Ovary (tissue), 10 donors: ENCODE measurements at places on chromosomes 2 and 18. TPM values are rescaled to one million over a fixed set of nuclear protein-coding genes. Genes with fewer than 3 reads are reported as not detected.
A peak's percentile ranks its signal among the peaks of the same experiment; 100 is the strongest.

Gene CCDC148
- polyA plus RNA-seq: 0.80 TPM

DNA sequence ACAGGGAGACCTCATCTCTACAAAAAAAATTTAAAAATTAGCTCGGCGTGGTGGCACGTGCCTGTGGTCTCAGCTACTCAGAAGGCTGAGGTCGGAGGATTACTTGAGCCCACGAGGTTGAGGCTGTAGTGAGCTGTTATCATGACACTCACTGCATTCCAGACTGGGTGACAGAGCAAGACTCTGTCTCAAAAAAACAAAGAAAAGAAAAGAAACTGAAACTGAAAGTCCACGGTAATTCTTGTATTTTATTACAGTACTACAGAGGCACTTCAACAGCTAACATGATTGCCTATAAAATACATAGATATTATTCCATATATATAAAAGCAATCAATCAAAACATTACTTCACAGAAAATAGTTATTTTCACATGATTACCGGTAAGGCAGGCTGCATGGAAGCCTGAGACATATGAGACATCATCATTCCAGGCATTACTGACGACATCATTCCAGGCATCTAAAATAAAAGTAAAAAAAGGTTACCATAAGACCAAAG lies 23.1 kb downstream of the PRPF40A start:
- DNase-seq: no peak
- H3K27ac ChIP-seq: peak overlapping the region; percentile 0
- no peaks in the 10 kb centered on the region for H3K36me3 ChIP-seq
- H3K4me1 ChIP-seq: no peaks in the 10 kb centered on the region
- H3K27me3 ChIP-seq: no peaks in the 10 kb centered on the region

Gene NCKAP5
- 1.3 TPM for polyA plus RNA-seq

Gene LIMS1
- polyA plus RNA-seq: 38.8 TPM

- H3K4me3 ChIP-seq: peak within 1 kb of the TSS; percentile 47
- DNase-seq: peak; percentile 75
- no peaks in the 10 kb centered on the region for H3K4me1 ChIP-seq
- no peaks in the 10 kb centered on the region for H3K27me3 ChIP-seq
- peak within 1 kb of the TSS; percentile 71 for H3K27ac ChIP-seq
These were observed at the start of gene FHOD3 for GRCh38 chr18:36297417-36298125. FHOD3 (plus strand) TSS chr18:36297713; CDS start chr18:36297836, 123 bp downstream.

Gene PARD6G
- 8.2 TPM for polyA plus RNA-seq

DNA sequence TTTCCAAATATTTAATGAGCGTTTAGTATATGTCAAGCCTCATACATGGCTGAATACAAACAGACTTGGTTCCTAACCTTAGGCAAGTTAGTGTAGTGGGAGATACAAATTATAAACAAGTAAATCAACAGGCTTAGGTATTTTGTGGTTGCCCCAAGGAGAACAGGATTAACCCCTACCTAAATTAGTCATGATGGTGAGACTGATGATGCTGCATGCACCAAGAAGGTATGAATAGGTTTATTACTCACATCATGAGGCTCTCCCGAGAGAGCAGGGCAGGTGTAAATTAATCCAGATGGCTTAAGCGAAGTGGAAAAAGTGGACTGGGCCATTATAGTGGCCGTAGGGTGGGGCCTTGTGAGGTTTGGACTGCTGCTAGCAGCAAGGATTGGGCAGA lies 118.1 kb upstream of the GCFC2 start:
- H3K27me3 ChIP-seq: no peaks in the 10 kb centered on the region
- no peaks in the 10 kb centered on the region for H3K36me3 ChIP-seq
- no peak overlapping the region for H3K27ac ChIP-seq
- no peaks in the 10 kb centered on the region for H3K4me1 ChIP-seq

Gene DYNAP
- polyA plus RNA-seq: not detected

Gene RAD51AP2
- polyA plus RNA-seq: 0.02 TPM

Gene ARMC9
- polyA plus RNA-seq: 16.7 TPM

DNA sequence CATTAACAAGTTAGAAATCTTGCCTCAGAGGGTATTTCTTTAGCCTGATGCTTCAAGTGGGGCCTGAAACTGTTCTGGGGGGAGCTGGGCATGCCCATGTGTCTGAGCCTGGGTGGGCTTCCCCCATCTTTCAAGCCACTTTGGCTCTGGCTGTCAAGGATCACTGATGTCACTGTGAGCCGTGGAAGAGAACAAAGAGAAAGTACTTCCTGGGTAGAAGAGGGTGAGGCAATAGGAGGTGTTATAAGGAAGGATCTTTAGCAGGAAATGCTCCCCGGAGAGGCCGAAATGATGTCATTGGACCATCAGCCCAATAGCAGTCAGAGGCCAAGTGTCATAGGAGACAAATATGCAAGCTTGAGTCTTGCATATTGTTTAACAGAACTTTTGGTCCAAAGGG lies 228.4 kb upstream of the MEX3C start:
- no peaks in the 10 kb centered on the region for H3K4me1 ChIP-seq
- no peak overlapping the region for H3K27ac ChIP-seq
- no peaks in the 10 kb centered on the region for H3K27me3 ChIP-seq
- DNase-seq: no peak
- H3K36me3 ChIP-seq: no peaks in the 10 kb centered on the region

Gene WDR35
- 10.0 TPM for polyA plus RNA-seq

DNA sequence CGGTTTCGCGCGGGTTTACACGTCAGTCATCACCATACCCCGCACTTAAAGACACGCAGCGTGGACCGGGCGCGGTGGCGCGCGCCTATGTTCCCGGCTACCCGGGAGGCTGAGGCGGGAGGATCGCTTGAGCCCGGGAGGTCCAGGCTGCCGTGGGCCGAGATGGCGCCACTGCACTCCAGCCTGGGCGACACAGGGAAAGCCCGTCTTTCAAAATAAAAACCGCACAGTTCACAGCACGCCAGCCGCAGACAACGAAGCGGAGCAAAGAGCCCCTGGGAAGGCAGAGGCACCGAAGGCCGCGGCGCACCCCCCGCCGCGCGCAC lies 328 bp downstream of the DTYMK start:
- H3K27me3 ChIP-seq: no peaks in the 10 kb centered on the region
- no peaks in the 10 kb centered on the region for H3K36me3 ChIP-seq
- no peaks in the 10 kb centered on the region for H3K4me1 ChIP-seq
- peak overlapping the region; percentile 99 for H3K4me3 ChIP-seq
- peak overlapping the region; percentile 39 for H3K27ac ChIP-seq

- no peaks in the 10 kb centered on the region for H3K4me1 ChIP-seq
- H3K4me3 ChIP-seq: no peak overlapping the region
- H3K27ac ChIP-seq: no peak overlapping the region
These were observed 219.2 kb upstream of the UBE2E3 start for GRCh38 chr2:180761224-180761623.

- H3K36me3 ChIP-seq: no peaks in the 10 kb centered on the region
- no peaks in the 10 kb centered on the region for H3K4me1 ChIP-seq
- DNase-seq: no peak
These were observed 332.9 kb downstream of the TGIF1 start for GRCh38 chr18:3782901-3783300.

- H3K4me3 ChIP-seq: no peak overlapping the region
- no peak for DNase-seq
- H3K27ac ChIP-seq: no peak overlapping the region
These were observed 10.4 kb upstream of the NFATC1 start for GRCh38 chr18:79385326-79385707.

Gene PGAP1
- polyA plus RNA-seq: 5.6 TPM

Gene ANKRD23
- 1.4 TPM for polyA plus RNA-seq

DNA sequence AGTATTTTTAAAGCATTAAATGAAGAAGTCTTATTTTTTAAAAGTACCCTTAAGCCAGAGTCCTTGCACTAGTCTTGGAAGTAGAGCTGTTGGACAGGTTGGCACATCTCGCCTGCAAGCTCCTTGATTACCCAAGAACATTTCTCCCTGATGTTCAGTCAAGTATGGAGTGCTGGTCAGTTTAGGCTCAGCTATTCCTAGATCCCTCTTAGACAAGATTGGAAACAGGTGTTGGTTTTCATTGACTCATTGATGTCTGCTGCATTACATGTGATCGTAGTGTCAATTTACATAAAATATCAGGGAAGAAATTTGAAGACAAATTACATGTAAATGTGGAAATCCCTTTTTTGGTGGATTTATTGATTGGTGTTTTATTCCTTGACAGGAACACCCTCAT lies 170.4 kb downstream of the ZNF407 start:
- H3K27me3 ChIP-seq: no peaks in the 10 kb centered on the region
- no peak overlapping the region for H3K27ac ChIP-seq
- H3K4me3 ChIP-seq: no peak overlapping the region

- no peaks in the 10 kb centered on the region for H3K4me1 ChIP-seq
- H3K27me3 ChIP-seq: no peaks in the 10 kb centered on the region
These were observed 23.8 kb upstream of the ODC1 start for GRCh38 chr2:10471955-10472354.

Gene TOGARAM2
- 0.58 TPM for polyA plus RNA-seq

GRCh38 chr2:237573721-237574415 lies 7.5 kb downstream of the PRLH start:
- no peak overlapping the region for H3K27ac ChIP-seq
- no peaks in the 10 kb centered on the region for H3K27me3 ChIP-seq
- H3K4me3 ChIP-seq: no peak overlapping the region
- no peaks in the 10 kb centered on the region for H3K36me3 ChIP-seq

Gene ANKRD53
- polyA plus RNA-seq: 2.2 TPM

DNA sequence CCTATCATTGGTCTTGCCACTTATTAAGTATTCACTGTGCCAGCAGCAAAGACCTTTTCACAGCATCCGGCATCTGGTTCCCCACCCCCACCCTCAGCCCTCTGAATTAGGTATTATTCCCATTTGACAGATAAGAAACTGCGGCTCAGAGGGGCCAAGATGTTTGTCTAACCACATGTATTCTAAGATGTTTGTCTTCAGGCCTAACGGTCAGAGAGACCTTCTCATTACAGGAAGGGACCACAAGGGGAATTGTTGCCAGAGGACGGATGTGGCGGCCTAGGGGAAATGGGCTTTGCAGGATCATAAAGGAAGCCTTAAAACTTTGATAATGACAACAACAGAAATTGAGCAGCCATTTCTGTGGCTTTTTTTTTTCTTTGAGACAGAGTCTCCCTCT lies 16.6 kb downstream of the NPPC start:
- H3K4me3 ChIP-seq: no peak overlapping the region
- no peaks in the 10 kb centered on the region for H3K36me3 ChIP-seq
- no peaks in the 10 kb centered on the region for H3K27me3 ChIP-seq
- no peaks in the 10 kb centered on the region for H3K4me1 ChIP-seq
- no peak for DNase-seq

DNA sequence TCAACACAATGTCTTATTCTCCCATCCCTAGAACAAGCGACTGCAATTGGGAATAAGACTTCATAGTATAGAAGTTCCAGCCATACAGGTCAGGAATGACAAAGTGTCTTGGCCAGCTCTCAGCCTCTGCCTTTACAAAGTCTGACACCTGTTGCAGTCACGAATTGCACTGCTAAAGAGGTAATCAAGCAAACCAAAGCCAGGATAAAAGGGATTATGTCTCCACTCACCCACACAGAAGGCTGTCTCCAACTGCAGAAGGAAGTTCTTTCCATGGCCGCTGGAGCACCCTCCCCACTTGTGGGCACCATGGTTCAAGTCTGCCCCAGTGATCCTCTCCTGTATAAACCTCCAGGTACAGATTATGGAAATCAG lies 114.8 kb upstream of the PKDCC start:
- H3K36me3 ChIP-seq: no peaks in the 10 kb centered on the region
- peak overlapping the region; percentile 41 for H3K27ac ChIP-seq
- peaks cover 35% of the 10 kb centered on the region for H3K4me1 ChIP-seq
- H3K4me3 ChIP-seq: no peak overlapping the region

Gene SRD5A2
- polyA plus RNA-seq: not detected

- no peaks in the 10 kb centered on the region for H3K27me3 ChIP-seq
- DNase-seq: peak; percentile 30
- no peaks in the 10 kb centered on the region for H3K36me3 ChIP-seq
- peak within 1 kb of the TSS; percentile 17 for H3K4me3 ChIP-seq
- H3K4me1 ChIP-seq: peaks cover 4% of the 10 kb centered on the region
These were observed at the start of gene CXCR4 for GRCh38 chr2:136117909-136118818. CXCR4 (minus strand) TSS chr2:136118149; CDS start chr2:136118060, 89 bp downstream.

Gene EGR4
- polyA plus RNA-seq: 0.04 TPM

Gene NIF3L1
- 22.4 TPM for polyA plus RNA-seq

Gene COL3A1
- 289 TPM for polyA plus RNA-seq

- no peaks in the 10 kb centered on the region for H3K27me3 ChIP-seq
- H3K36me3 ChIP-seq: no peaks in the 10 kb centered on the region
- H3K4me3 ChIP-seq: no peak overlapping the region
- DNase-seq: no peak
These were observed 275.1 kb downstream of the SETBP1 start for GRCh38 chr18:44955825-44956224.

DNA sequence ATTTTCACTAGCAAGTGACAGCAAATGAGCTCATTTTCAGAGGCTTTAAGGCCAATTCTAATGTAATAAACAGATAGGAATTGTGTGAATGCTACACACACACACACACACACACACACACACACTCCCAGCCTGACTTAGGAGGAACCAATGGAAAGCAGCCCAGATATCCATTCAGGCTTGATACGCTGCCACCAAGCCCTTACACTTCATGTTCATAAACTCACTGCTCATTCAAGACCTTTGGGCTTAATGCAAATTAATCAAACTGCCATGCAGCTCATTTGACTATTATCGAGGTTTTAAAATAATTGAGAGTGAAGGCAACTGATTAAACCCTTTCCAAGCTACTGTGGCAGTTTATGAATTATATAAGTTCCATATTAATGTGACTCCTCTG lies 298.9 kb upstream of the NCKAP5 start:
- DNase-seq: no peak
- no peaks in the 10 kb centered on the region for H3K36me3 ChIP-seq
- H3K4me1 ChIP-seq: no peaks in the 10 kb centered on the region
- H3K27ac ChIP-seq: no peak overlapping the region

Gene SLC38A11
- polyA plus RNA-seq: 3.0 TPM

GRCh38 chr2:184611361-184612085 lies 13.2 kb downstream of the ZNF804A start:
- H3K27me3 ChIP-seq: no peaks in the 10 kb centered on the region
- DNase-seq: no peak
- H3K4me1 ChIP-seq: no peaks in the 10 kb centered on the region

DNA sequence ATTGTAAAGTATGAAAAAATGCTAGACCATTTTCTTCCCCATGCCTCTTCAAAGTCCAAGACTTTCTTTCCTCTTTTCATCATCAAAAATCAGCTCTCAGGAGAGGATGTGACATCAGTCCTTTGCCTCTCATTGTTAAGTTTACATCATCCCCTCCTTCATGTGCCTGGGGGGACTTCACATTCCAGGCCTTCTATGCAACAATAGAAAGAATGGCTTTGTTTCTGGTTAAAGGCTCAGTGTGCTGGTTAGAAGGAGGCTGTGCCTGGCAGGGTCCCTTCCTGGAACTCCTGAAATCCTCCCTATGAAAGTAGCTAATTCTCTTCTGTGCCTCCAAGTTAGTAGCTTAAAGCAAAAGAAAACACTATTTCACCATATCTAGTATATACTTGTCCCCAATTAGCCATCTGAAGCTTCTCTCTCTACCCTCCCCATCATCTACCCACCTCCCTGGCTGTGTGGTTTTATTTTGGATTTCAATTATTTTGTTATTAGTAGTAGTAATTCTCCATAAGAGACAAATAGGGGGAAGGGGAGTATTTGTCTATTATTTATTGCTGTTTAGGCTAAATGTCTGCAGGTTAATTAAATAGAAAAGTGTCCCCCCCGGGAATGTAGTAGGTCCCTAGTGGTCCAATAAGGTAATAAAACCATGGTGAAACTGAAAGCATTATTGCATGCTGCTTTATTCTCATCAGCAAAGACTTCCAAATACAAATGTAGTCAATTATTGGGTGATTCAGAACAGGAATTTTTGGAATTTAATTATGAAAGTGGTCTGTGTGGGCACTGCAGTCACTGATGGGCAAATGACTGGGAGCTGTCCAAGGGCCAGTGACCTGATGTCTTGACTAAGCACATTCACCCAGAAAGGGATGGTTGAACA lies 69.0 kb downstream of the CPO start:
- no peaks in the 10 kb centered on the region for H3K27me3 ChIP-seq
- no peak overlapping the region for H3K27ac ChIP-seq
- DNase-seq: no peak
- H3K4me1 ChIP-seq: no peaks in the 10 kb centered on the region
- no peaks in the 10 kb centered on the region for H3K36me3 ChIP-seq
